ENCODE measurements at places on chromosomes 1 and 21. TPM values are rescaled to one million over a fixed set of nuclear protein-coding genes. Genes with fewer than 3 reads are reported as not detected.
A peak's percentile ranks its signal among the peaks of the same experiment; 100 is the strongest.

DNA sequence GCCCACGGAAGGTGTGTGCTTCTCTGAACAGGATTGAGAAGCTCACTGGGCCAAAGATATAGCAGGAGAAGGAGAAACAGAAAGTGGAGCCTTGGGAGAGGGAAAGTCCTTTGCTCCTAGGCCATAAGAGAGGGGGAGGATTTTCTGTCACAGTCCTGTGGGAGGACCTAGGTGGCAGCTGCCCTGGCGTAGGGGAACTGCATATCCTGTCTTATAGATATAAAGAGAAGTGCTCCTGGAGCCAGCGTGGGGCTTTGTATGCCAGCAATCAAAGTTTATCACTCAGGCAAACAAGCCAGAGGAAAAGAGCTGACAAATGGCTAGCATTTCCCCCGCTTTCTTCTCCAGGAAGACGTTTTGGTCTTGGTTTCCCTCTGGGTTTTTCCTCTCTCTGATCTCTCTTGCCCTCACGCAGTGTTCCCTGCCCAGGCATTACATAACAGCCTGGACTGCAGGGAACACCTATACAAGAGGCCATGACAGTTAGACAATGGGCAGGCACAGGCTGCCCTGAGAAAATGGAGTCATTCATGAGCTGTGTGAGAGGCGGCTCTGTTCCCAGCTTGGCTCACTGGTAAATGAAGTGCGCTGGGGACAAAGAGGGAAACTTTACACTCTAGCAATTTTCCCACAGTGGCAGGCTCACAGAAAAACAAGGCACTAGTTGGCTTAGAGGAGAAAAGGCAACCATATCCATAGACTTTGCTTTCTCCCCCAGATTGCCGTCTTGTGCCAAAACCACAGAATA lies 52.5 kb upstream of the ZNF648 start:
- DNase-seq: no peak

DNA sequence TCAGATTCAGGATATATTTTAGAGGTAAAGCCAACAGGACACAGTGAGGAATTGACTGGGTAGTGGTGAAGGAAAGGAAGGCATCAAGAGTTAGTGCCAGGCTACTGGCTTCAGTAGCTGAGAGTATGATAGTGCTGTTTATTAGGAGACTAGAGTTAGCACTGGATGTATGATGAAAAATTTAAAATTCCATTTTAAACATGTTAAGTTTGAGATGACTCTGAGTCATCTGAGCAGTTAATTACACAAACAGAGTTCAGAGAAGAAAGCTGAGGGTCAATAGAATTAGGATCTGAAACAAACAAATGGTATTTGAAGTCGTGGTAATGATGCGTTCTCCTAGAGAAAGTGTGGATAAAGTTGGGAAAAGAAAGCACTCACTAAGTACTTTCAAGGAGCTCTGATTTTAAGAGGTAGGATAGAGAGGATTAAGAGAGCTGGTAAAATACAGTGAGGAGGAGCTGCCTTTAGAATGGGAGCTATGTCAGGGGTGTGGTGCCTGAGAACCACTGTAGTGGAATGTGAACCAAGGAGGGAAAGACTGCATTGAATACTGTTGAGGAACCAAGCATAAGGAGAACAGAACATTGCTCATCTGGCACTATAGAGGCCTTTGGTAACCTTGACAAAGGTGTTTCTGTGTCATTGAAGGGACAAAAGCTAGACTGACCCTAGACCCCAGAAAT lies 21.7 kb upstream of the SHCBP1L start:
- DNase-seq: no peak

- peak; percentile 25 for DNase-seq
Measured at GRCh38 chr1:203407296-203407695, 56.4 kb upstream of the FMOD start.

DNA sequence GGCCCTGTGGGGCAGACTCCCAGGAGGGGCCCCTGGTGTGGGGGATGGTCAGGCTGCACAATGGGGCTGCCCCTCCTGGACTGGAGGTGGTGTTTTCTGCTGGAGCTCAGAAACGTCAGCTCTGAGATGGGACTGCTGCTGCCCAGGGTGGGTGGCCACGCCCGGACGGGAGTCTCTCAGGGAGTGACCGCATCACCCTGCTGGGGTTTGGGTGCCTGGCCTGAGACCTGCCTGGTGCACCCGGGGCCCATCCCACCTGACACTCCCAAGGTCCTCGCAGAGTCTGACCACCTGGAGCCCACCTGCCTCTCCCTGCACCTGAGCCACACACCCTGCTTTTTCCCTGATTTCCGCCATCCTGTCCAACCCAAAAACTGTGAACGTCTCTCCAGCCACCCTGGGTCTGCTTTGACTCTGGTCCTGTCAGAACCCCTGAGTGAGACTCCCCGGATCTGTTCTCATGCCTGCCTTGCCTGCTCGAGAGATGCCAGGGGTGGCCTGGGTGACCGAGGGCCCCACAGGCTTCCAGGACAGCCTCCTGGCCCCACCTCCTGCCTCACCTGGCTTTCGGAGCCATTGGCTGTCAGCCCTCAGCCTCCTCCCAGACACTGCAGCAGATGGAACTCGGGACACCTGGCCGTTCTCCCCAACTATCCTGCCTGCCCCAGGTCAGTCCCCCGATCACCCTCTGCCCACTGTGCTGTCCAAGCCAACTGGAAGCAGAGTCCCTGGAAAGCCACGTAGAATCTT lies 11.6 kb upstream of the SMYD3 start:
- DNase-seq: no peak

DNA sequence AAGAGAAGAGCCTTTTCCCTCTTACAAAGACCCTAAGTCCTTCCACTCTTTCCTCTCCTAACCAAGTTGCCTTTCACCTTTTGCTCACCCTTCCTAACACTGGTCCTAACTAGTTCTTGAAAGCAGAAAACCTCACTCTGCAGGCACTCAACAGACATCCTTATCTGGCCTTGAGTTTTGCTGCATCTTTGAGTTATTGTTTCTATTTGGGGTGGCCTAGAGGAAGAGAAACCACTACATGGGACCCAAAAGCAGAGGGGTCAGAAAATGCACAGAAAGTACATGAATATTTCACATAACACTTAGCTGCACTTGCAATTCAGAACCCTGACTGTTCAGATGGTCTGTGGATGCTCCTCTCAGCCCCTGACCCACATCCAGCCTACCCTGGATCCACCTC lies 178.3 kb upstream of the SYT6 start:
- DNase-seq: no peak

- DNase-seq: no peak
Measured at GRCh38 chr21:45631540-45631939, 12.0 kb upstream of the PCBP3 start.

- peak; percentile 34 for DNase-seq
Measured at GRCh38 chr1:23217421-23218115, at the start of gene HTR1D. HTR1D (minus strand) TSS chr1:23217502; CDS start chr1:23194219, 23,283 bp downstream.

DNA sequence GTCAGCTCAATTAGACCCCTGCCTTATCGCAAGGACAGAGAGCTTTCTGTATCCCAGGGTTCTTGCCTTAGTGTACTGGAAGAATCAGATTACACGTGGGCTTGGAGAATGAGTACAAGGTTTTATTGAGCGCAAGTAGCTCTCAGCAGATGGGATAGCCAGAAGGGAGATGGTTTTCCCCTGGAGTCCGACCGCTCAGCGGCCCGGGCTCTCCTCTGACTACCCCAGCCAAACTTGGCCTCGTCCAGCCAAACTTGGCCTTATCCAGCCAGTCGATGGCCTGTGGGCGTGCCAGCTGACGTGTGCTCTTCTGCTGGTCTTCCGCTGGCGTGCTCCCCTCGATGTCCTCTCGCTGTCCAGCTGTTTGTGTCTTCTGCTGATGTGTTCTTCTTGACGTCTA lies 136.9 kb downstream of the SYT14 start:
- no peak for DNase-seq

DNA sequence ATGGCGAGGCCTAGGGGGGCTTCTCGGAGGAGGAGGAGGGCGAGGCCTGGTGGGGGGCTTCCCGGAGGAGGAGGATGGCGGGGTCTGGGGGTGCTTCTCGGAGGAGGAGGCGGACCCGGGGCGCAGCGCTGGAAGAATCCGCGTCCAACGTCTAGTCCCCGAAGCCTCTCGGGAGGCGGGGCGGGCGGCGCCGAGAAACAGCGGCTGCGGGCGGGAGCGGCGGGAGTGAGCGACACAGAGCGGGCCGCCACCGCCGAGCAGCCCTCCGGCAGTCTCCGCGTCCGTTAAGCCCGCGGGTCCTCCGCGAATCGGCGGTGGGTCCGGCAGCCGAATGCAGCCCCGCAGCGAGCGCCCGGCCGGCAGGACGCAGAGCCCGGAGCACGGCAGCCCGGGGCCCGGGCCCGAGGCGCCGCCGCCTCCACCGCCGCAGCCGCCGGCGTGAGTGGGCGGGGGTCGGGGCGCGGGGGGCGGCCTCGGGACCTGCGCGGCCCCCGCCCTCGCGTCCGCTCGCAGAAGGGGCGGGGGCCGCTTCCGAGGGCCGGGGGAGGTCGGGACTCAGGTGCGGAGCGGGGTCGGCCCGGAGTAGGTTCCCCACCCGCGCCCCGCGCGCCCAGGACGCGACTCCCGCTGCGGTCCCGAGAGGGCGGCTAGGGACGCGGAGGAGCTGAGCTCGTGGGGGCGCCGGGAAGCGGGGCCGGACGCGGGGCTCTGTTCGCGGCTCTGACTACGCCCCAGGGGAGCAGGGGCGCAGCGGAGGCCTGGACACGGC lies at the start of gene KLHL17:
Gene KLHL17, plus strand, starts transcription at position 222 of the 769 bp plus-strand sequence. Its CDS starts 110 bp downstream, at position 332.
- peak; percentile 79 for DNase-seq

DNA sequence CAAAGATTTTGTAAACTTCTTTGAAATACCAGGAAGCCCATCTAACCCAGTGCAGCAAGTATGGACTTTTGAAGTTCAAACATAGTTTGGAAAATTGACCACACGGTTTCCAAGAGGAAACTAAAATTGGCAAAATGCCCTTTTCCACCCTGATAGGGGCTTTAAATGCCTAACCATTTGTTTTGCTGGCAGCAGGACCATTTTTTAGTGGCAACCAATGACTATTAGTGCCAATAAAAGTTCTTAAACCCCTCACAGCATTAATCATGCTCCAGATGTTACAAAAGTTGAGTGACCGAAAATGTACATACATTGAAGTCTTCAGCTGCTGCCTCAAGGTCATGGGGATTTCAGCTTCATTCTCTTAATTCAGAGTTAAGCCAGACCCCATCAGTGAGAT lies 46.4 kb upstream of the ENAH start:
- DNase-seq: peak; percentile 81

GRCh38 chr1:21921100-21921875 lies 15.8 kb downstream of the HSPG2 start:
- DNase-seq: no peak

DNA sequence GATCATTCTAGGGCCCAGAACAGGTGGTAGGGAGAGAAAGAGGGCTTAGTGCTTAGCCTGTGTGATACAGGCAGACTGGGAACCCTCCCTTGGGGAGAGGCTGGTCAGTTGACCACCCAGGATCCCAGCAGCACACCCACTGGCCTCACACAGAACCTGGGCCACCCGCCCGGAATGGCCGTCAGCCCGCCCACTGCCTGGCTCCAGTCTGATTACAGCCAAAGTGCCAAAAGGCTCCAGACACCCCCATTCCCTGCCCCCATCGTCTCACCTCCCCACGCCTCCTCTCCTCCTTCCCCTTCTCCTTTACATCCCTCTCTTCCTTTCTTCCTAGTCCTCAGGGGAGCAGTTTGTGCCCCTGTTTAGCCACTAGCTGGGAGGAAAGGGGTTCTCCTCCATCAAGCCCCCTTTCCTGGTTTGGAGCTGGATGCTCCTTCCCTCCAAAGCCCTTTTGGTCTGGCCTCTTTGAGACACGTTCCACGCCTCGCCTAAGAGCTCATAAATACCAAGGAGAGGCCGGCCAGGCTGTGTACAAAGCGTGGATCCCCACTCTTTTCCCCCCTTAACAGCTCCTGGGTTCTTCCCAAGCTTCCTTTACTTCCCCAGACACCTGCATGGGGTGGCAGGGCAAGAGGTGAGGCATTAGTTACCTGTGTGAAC lies 4.6 kb upstream of the WNT2B start:
- DNase-seq: peak; percentile 48

FAM72A gene
- polyA plus RNA-seq: 5.1 TPM

PTGFRN gene
- polyA plus RNA-seq: 122 TPM

LRRC53 gene
- not detected for polyA plus RNA-seq

CDCA8 gene
- 7.3 TPM for polyA plus RNA-seq

All from muscle of leg (tissue), 16 donors.